ENCODE measurements at places on chromosomes 6 and 20.

GRCh38 chr6:158415666-158416065 is 103.4 kb downstream of the TULP4 start:
- DNase-seq = no peak

GRCh38 chr20:36745234-36745926 is 510 bp downstream of the NDRG3 start:
- DNase-seq = peak; percentile 14

GRCh38 chr20:58192567-58192966 is 35.9 kb downstream of the ANKRD60 start:
- DNase-seq = no peak

DNA sequence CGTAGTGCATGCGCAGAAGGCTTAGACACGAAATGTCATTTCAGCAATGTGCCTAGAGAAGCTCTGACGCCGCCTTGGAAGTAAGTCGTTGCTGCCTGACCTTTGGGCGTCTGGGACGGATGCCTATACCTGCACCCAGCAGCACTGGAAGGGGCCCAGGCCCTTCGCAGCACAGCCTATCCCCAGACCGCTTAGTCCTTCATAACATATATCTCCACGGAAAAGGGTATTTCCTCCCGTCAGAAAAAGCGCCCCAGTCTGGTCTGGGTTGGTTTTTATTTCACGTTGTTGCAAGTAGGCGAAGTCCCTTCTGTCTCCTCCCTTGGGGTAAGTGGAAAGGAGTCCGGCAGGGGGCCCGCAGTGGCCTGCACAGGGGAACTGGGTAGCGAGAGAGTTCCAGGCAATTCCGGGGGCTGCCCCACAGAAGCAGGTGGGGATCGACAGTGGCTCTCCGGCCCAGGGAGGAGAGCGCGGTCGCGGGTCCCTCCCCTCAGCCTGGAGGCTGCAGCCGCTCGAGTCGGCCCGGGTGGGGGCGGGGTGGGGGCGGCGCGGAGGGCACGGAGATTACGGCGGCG is 559 bp upstream of the EYA4 start:
- DNase-seq = no peak

DNA sequence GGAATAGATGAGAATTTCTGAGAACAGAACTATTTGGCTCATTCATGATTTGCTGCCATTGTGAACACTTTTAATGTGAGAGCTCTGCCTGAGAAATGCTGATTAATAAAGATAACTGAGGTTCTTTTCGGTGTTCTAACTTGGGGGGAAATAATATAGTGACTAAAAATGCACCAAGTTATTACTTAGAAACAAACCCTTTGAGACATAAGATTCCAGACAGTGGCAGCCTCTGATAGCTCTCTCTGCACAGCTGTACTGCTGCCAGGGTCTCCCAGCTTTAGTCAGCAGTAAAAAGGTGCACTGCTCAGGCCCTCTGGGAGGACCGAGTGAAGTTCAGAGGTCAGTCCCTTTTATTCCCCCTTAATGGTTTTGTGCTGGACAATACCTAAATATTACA is 2.5 kb upstream of the PRDM1 start:
- DNase-seq = no peak

DNA sequence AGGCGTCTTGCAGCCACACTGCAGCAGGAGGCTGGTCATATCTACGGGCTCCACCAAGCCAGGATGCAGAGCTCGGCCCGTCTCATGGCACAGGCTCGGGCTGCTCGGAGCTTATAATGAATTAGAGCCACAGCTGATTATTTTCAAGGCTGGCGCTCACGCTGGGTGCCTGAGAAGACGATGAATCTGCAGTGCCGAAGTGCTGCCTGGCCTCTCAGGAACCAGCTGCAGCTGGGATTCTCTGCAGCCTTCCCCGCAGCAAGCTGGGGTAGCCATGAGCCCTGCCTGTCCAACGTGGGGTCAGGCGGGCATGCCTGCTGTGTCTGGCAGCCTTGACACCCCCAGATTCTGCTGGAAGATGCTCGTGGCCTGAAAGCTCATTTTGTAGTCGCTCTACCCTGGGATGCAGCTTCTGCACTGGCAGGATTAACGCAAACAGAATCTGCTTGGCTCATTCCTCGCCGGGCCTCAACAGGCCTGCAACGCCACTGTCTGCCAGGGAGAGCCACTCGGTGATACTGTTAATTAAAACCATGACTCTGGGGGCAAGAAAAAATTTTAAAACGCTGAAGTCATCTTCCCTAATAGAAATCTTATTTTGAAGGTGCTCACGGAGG is 104.3 kb downstream of the CDH26 start:
- DNase-seq = no peak

GRCh38 chr20:19370076-19371075 is 157.9 kb downstream of the SLC24A3 start:
- DNase-seq = no peak

- DNase-seq = no peak
These were observed 42.6 kb downstream of the KIAA1755 start for GRCh38 chr20:38217791-38218565.

DNA sequence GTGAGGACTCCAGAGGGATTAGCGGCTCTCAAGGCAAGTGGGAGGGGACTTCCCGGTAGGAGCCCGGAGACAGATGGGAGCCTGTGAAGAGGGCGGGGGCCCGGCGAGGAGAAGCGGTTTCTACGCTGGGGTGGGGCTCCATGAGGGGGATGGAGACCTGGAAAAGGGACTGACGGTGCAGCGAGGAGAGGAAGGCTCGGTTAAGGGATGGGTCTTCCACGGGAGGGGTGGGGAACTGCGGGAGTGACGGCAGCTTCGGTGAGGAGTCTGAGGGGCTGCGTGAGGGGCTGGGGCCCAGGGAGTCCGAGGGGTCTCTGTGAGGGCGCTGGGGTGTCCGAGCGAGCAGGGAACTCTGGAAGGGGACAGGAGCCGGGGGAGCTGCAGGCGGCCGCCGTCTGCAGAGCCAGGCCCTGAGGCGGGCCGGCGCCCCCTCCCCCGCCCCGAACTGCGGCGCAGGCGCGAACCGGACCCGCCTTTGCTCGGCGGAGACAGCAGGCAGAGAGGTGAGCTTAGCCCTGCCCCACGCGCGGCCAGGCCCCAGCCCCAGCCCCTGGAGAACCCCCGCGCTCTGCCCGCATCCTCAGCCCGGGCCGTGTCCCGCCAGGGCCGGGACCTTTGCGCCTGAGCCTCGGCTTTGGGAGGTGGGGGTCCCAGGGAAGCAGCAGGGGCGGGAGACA is at the start of gene NRSN2:
Gene NRSN2, plus strand, starts transcription at position 472 of the 677 bp plus-strand sequence. CDS start 2,533 bp downstream, outside the sequence.
- DNase-seq = peak; percentile 37

GRCh38 chr6:164108869-164109769 is 694.6 kb downstream of the QKI start:
- no peak for DNase-seq

DNA sequence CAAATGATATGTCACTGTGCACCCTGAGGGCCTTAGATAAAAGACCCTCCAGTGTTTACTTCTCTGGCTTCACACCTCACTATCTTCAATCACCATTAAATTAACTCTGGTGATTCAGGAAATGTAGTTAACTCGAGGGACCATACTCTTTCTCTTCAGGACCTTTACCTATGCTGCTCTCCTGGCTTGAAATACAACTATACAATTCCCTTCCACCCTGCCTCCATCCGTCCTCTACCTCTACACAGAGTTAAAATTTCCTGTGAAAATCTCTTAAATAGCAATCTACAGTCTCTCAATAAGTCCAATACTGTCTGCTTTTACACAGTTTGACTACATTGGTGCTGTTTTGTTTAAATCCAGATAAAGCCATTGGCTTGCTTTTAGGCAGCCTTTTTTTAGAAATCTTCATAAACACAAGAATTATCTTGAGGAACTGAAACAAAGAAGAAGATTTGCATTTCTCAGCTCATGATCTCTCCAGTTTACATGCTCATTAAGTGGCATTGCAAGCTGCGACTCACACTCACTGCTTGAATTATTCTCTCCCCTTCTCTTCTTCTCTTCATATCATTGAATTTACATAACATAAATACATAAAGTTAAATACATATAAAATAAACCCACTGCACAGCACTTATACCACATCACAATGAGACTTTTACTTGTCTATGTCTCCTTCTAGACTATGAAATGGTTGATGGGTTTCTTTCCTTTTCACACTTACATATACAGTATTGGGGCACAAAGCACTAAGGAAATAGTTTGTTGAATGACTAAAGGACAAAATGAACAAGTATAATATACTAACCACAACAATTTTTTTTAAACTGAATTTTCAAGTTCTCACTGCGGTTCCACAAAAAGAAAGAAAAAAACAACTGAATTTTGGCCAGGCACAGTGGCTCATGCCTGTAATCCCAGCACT is 239.0 kb upstream of the KCNQ5 start:
- DNase-seq = no peak

DNA sequence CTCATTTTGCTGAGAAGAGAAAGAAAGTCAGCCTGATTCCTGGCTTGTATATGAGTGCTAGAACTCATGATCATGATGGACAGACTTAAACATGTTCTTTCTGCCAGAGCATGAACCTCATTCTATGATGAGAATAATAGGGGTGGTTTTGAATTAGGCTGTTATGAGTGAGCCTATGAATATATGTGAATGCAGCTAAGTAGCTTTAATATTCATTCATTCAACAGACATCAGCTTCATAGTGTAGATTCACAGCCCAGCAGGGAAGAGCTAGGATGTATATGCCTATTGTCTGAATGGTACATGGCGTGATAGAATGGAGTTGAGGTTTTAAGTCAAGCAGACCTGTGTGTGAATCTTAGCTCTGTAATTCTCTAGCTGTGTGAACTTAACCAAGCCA is 573.2 kb downstream of the DHX35 start:
- no peak for DNase-seq

DNA sequence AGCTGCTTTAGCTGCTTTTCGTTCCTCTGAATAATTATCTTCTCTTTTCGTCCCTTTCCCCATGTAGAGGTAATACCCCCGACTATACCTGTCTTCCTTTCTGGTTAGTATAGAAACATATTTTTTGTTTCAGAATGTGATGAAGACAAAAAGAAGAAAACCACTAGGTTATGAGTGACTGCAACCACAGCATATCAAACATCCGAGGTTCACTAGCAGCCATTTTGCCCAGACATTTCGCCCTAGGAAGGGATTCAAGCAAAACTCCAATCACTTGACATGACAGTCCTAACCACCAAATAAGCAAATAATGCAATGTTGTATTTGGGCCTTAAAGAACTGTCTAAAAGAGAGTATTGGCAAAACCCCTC is 9.4 kb downstream of the SNX5 start:
- no peak for DNase-seq

DNA sequence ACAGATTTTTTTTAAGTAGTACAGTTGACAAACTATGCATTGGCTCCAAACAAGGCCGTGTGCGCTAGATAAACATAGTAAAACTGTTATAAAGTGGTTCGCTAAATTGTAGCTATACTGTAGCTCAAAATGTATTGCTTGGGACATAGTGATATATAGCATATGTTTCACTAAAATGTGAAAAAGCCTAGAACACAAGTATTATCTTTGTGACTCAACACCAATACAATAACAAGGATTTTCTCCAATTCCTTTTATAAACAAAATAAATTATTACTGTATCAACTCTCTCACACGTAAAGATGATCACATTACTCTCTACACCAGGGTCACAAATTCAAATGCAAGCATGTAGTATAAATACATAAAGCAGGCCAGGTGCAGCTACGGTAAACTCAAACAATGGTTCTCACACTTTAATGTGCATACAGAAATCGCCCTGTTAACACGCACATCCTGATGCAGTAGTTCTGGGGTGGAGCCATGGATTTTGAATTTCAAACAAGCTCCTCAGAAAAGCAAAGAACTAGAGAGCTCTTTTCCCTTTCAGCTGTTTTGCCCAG is 214.6 kb downstream of the GMDS start:
- DNase-seq = no peak

DNA sequence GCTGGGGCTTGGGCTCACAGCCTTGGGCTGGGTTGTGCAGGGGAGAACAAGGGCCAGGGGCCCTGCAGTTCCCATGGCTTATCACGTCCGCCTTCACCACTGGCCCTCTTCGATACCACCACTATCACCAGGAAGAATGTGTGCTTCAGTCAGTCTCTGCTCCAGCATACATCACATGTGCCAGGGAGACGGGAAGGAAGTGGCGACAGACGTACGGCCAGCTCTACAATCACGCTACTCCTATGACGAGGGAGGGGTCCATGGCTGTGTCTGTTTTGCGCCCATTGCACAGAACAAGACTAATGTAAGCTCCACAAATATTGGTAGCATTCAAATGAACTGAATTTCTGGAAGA is 72.1 kb downstream of the TRAM2 start:
- no peak for DNase-seq

DNA sequence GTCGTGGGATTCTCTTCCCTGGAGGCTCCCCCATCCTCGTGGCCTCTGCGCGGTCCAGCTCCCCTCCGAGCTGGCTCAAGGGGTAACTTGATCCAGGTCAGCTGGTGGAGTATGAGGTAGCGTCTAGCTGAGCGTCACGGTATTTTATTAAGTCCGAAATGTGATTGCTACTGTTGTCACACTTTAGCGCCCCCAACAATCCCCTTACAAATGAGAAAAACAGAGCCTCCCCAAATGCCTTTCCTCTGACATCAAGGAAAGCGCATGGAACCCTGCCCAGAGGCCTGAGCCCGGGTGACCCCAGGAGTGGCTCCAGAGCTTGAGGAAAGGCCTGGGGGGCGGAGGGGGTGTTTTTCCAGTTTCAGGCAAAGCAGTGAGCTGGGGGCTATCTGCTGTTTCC is 192.4 kb downstream of the ZMYND8 start:
- DNase-seq = no peak

- no peak for DNase-seq
These were observed 47.6 kb downstream of the ZDHHC14 start for GRCh38 chr6:157428427-157429202.

DNA sequence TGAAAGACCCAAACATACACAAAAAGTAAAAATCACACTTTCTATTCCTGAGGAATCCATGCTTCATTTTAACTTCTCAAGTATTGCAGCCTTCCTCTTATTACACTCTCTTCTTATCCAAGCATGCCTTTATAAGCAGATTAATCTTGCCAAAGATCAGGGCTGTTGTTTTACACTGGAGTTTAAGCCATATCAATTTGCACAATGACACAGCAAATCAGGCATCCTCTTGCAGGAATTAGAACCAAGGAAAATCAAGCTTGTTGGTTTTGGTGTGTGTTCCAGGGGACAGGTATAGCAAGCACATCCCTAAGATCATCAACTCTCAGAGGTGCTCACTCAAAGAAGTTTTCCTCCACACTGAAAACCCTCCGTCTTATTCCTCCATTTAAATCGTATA is 69.5 kb downstream of the CYP39A1 start:
- no peak for DNase-seq

DNA sequence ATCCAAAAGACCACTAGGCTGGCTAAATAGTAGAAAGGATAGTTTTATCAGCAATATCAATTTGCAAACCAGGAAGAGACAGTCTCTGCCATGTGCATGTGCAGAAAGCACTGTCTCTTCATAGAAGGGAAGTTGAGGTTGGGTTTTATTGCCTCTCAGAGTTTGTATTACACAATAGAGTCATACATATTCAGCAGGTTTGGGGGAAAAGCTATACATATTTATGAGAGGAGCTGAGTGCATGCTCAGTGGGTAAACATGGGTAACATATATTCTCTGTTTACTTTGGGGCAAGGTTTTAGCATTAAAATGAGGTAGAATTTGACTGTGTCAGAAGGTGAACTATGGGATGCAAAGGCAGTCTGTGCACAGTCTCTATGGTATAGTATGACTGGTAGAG is 14.9 kb downstream of the TMEM170B start:
- DNase-seq = no peak

GRCh38 chr6:161344626-161345025 is 70.8 kb upstream of the AGPAT4 start:
- no peak for DNase-seq

All from NCI-H1436 (cell line).